ENCODE measurements at places on chromosomes 3 and 15.

DNA sequence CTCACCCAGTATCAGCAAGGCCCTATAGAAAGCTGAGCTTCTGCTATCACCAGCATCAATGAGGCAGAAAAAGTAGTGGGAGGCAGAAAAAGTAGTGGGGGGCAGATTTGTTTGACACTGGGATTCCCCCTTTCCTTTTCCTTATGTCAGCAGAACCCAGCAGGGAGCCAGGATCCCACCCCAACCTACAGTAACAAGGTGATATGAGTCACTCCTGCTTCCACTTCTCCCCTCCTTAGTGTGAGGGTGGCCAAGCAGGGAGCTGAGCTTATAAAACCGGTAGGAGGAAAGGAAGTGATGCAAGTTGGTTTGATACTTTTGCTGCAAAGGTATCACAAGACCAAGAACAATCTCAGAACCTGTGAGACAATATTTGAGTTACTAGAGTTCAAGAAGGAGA, 128.7 kb downstream of the SCAPER start:
- no peak for DNase-seq

DNA sequence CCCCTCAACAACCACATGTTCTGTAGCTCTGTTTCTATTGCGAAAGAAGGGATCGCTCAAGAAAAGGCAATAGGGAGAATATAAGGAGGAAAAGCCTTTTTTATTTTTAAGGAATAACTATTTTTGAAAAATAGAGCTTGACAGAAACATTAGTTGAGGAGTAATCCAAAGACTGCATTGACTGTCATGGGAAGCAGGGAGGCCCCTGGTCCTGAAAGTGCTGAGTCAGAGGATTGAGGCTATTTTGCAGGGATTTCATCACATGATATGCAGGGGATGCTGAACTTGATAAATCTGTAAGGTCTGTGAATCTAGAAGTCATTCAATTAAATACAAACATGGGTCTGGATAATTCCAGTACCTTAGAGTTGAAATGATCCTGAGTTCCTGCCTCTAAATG, 92.0 kb downstream of the MTHFS start:
- DNase-seq: no peak

GRCh38 chr15:80010131-80010673, 39.2 kb upstream of the BCL2A1 start:
- DNase-seq: no peak

DNA sequence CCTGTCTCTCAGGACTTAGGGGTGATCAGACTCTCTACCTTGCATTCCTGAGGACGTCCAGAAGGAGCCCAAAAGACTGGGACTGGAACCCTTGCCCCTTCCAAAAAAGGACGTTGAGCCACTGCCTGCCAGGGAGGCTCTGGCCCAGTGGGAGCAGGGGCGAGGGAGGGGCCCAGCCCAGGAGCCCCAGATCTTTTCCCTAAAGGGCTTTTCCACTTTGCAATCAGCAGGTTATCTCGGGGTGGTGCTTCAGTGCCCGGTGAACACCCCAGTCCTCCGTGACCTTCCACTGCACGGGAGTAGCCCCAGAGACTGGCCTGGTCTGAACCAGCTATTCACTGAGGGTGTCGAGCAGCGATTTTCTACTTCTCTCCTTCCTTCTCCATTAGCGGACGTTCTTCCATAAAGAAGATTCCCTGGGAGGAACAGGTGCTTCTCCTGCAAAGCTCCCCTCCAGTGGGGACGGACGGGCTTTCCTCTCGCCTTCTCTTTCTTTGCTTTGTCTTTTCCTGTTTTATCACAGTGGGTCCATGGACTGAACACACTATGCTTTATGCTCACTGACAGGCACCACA, 113.7 kb downstream of the CHSY1 start:
- DNase-seq: no peak

- no peak for DNase-seq
Observed at GRCh38 chr3:144415492-144415891, 443.9 kb downstream of the DIPK2A start.

Measured in suppressor macrophage treated with lipopolysaccharide for 4 hours (primary cell).